ENCODE measurements at places on chromosomes 12 and 14.

DNA sequence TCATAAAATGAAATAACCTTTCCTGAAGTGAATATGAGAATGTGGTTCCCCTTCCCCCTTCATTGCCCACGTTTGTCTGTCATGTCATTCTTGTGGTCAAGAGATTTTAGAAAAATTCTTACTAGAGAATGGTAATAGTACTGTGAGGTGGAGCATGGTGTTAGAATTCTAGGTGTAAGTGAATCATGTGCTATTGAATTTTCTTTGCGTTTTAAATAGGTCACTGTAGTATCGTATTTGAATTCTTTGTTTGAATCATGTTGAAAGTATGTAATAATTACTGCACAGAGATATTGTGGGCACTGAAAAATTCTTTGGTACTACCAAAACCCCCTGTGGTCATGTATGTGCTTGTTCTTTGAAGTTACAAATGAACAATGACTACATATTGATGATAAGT is 49.9 kb downstream of the FUT8 start:
- peak; percentile 87 for DNase-seq

DNA sequence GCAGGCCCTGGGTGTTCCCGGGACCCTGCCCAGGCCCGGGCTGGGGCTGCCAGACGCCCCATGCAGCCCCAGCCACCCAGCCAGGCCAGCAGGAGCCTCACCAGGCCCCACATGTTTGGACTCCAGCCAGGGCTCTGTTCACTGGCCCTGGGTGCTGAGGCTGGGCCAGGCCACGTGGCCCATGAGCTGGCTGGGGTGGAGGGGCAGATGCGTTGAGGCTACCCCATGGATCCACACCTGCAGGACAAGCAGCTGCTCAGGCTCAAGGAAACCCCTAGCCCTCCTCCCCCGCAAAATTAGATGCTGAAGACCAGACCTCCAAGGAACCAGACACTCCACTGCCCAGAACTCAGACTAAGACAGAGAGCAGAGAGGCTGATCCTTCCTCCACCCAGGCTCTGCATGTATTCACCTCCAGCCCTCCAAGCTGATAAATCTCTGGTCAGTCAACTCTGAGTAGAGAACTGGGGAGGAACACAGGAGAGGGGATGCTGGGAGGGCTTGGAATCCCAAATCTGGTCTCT is 1.6 kb downstream of the CDH24 start:
- DNase-seq: no peak

DNA sequence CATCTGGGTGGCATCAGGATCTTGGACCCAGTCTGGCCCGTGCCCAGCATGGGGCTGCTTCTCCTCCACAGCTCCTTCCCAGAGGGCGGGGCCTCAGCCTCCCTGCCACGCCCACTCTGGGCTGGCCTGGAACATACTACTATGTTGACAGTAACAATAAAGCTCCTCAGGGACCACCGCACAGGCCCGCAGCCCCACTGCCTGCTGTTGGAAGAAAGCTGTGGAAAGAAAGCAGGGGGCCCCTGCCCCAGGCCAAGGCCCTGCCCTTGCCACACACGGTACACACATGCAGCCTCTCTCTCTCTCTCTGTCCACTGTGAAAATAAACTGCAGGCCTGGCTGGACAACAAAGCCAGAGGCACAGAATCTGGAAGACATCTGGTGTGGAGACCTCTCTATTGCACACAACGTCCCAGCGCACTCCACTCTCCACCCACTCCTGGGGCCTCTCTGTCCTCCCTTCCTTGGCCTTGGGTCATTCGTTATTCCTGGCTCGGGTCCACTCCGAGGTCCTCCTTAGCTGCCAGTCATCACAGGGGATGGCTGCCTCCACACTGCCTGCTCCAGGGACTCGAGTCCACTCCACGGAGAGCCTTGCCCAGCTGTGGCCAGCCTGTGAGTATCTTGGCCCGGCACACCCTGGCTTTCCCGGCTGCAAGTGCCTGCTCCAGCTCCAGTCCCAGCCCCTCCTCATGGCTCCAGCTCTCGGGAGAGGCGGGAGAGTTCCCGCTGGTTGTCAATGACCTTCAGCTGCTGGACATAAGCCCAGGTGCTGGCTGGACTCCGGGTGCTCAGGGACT is 11.8 kb upstream of the ENDOU start:
- peak; percentile 26 for DNase-seq

GRCh38 chr12:25655702-25656101 is 102.6 kb upstream of the LMNTD1 start:
- no peak for DNase-seq

DNA sequence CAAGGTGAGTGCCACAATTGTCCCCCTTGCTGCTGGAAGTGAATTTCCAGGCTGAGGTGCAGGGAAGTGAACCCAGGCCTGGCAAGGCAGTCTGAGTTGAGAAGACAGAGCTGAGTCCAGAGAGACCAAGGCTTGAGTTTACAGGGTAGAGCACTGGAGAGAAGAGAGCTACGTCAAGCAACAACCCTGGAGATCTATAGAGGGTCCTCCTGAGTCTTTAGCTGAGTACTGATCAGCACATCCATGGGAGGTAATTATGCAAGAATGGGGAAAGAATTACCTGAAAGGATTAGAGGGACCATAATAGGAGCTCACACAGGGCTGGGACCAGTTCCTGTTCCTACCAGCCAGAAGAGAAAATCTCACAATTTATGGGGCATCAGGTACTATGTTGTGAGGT is 190.7 kb downstream of the NEDD1 start:
- no peak for DNase-seq

- no peak for DNase-seq
Observed at GRCh38 chr12:1126091-1126490, 135.1 kb downstream of the ERC1 start.

GRCh38 chr12:56299308-56299852 is 750 bp downstream of the CS start:
- no peak for DNase-seq

DNA sequence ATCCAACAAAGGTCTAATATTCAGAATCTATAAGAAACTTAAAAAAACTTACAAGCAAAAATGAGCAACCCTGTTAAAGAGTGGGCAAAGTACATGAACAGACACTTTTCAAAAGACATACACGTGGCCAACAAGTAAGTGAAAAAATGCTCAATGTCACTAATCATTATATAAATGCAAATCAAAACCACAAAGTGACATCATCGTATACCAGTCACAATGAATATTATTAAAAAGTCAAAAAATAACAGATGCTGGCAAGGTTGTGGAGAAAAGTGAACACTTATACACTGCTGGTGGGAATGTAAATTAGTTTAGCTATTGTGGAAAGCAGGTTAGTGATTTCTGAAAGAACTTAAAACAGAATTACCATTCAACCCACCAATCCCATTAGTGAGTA is 199.1 kb downstream of the SNAPC1 start:
- no peak for DNase-seq

- DNase-seq: no peak
Observed at GRCh38 chr12:7872566-7873319, at the start of gene SLC2A14. TSS of gene SLC2A14 (minus strand) at chr12:7872915. CDS start at chr12:7869880, 3,035 bp downstream.

- no peak for DNase-seq
Observed at GRCh38 chr12:80178846-80179245, 79.5 kb downstream of the OTOGL start.

GRCh38 chr14:83860631-83861155 is 1669.3 kb upstream of the FLRT2 start:
- peak; percentile 29 for DNase-seq

GRCh38 chr12:92771001-92771400 is 68.2 kb downstream of the PLEKHG7 start:
- DNase-seq: no peak
